ENCODE measurements at places on chromosomes 2 and 18. TPM values are rescaled to one million over a fixed set of nuclear protein-coding genes. Genes with fewer than 3 reads are reported as not detected.

CDCA7 gene
- 11.4 TPM for polyA plus RNA-seq

GRCh38 chr2:173843526-173843925 lies 121.6 kb downstream of the SP3 start:
- no peak for DNase-seq

- DNase-seq = no peak
These were observed 18.9 kb downstream of the ATP8B1 start for GRCh38 chr18:57784034-57784800.

PROKR1 gene
- polyA plus RNA-seq = not detected

GRCh38 chr2:170690640-170691039 lies 24.5 kb upstream of the SP5 start:
- no peak for DNase-seq

DNA sequence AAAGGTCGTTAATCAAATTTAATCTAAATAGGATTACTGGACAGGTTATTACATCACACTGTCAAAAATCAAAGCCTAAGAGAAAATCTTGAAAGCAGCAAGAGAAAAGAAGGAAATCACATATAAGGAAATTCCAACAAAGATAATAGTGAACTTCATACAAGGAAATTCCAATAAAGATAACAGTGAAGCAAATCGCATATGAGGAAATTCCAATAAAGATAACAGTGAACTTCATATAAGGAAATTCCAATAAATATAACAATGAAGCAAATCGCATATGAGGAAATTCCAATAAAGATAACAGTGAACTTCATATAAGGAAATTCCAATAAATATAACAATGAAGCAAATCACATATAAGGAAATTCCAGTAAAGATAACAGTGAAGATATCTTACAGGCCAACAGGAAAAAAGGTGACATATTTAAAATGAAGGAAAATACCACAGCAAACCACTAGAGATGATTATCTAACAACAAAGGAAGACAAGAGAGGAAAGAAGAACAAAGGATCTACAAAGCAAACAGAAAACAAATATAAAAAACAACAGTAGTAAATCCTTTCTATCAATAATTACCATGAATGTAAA lies 787.7 kb downstream of the CCDC85A start:
- DNase-seq = no peak

- no peak for DNase-seq
These were observed 783 bp upstream of the TXNL4A start for GRCh38 chr18:79989195-79989497.

DNA sequence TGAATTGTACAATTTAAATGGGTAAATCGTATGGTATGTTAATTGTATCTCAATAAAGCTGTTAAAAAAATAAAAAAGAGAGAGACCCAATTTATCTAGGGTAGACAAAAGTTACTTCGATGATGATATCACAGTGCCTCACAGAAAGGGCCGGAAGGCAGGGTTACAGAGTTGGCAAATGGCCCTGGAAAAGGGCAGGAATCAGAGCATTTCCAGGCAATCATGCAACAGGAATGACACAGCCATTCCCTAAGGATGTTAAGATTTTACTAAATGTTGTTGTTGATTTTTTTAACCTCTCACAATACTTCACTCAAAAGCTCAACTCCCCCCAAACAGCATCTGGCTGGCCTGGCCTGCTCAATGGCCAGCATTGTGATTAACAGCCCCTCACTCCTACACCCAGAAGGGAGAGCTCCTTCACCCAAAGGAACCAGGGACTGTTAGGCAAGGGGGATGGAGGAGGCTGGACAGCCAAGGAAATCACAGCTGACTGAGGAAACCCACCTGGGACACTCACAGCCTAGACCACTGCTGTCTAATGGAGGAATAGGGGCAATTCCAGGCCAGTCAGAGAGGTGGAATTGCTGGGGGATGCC lies 7.7 kb upstream of the SP100 start:
- DNase-seq = no peak

- DNase-seq = no peak
These were observed at the start of gene LONRF2 for GRCh38 chr2:100321866-100322820. Gene LONRF2 (minus strand): TSS chr2:100322501. CDS start chr2:100322093, 408 bp downstream.

CAPG gene
- 97.8 TPM for polyA plus RNA-seq

DNA sequence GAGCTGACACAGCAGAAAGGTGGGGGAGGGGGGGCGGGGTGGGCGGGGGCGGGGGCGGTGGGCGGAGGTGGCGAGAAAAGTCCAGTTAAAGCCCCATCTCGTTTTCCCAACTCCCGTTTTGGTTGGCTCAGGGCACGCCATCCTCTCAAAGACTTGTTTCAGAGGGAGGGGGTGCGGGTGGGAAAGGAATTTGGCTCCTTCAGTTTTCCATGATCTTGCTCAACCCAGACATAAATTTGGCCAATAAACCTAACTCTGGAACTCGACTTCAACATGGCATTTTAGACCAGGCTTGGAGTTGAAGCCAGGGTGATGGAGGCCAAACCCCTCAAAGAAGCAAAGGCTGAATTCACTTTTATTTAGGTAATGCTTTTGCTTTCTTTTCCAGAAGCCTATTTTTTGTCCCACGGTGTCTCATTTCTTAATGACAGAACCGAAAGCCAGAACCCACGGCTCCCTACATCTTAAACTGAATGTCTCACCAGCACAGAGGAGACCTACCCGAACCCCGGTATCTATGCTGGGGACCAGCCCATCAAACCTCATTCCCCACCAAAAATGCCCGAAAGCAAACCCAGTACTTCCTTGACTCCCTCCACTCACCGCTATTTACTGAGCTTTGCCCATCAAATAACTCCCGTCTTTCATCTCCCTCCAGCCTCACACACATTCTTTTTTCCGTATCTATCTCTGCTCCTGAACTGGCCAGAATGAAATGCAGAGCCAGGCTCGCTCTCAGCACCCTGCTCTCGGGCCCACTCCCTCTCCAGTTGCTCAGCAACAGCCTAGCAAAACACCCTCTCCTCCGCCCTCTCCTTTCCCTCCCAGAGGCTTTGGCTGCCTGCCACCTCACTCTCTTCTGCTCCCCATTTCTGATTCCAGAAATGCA lies 4.3 kb downstream of the IGFBP5 start:
- DNase-seq = no peak

- no peak for DNase-seq
These were observed 272.8 kb downstream of the TWIST2 start for GRCh38 chr2:239120664-239121063.

DNA sequence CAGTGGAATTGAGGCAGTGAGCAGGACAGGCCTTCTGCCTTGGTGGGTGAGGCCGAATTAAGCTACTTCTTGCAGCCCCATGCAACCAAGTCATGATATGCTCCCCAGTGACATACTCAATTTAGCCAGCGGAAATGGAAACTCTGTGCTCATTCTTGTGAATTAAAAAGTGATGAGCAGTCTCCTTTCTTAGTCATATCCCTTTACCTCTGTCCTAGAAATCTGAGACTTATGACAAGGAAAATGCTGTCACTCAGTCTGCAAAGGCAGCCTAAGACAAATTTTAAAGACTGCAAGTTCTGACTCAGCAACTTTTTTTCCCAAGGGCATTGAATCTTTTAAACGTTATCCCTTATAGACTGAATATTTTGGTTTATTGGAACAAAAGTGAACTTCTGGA lies 218.2 kb downstream of the SH3BP4 start:
- DNase-seq = no peak

- peak; percentile 20 for DNase-seq
These were observed 1.8 kb upstream of the NFATC1 start for GRCh38 chr18:79393635-79394533.

AGXT gene
- not detected for polyA plus RNA-seq

NYAP2 gene
- not detected for polyA plus RNA-seq

IKZF2 gene
- polyA plus RNA-seq = 5.6 TPM

DNA sequence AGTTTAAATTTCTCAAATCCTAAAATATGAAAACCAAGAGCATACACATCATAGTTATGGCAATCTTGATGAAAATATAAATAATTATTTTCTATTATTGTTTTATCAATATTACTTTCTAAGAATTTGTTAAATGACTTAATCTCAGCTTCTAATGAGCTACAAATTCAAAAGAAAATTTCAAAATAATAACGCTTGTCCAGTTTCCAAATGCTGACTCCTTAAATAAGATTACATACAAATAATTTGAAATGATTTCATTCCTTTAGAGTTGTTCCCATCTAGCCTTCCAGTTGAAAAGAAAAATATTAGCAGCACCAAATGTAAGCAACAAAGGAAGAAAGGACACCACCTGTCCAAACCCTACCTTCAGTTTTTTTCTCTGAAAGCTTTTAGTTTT lies 82.4 kb upstream of the COL5A2 start:
- no peak for DNase-seq

GRCh38 chr2:151718247-151718646 lies 16.0 kb downstream of the NEB start:
- DNase-seq = no peak

GRCh38 chr2:240236217-240237111 lies 96.0 kb upstream of the OTOS start:
- DNase-seq = no peak

DNA sequence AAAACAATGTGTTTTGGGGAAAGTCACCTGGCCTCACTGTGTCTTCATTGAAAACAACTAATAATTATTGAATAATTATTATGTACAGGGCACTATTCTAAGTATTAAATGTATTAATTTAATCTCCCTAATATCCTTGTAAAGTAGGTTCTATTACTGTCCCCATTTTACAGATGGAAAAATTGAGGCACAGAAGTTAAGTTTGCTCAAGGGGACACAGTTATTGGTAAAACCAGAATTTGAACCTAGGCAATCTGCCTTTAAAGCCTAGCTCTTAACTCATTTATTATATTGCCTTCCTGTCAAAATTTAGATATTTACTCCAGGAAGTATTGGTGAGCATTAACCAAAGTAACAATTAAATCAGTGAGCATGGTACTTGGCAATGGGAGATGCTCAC lies 84.6 kb downstream of the PMS1 start:
- DNase-seq = no peak

SF3B6 gene
- 209 TPM for polyA plus RNA-seq

RAB17 gene
- 0.21 TPM for polyA plus RNA-seq

SKOR2 gene
- not detected for polyA plus RNA-seq

POTEC gene
- not detected for polyA plus RNA-seq

DNA sequence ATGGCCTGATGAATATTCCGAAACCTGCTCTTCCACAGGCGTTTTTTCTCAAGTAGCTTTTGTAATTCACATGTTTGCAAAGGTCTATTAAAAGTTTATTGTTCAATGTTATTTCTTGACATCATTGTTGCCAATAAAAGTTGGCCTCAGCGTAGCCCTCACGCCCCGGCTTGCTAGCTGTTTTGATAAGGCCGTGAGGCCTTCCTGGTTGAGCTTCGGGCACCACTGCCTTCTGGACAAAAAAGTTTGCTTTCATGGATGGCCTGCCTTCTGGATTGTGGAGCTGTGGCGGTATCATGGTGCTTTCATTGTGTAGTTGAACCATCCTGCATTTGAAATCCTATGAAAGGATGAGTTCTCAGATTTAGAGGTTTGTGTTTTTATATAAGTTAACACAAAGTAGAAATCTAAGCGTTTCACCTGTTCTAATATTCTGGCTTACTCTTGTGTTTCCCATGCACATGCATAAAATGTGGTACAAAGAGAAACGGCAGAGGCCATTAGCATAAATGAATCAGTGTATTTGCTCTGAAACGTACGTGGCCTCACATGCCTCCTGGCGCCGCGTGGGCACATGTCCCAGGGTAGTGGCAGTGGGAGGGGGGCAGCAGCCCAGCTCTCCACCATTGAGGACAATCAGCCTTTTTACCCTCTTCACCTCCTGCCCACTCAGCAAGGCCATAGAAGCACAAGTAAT lies 134.5 kb downstream of the NCK2 start:
- no peak for DNase-seq

- no peak for DNase-seq
These were observed 64.9 kb upstream of the ZSWIM2 start for GRCh38 chr2:186913870-186914269.

DNA sequence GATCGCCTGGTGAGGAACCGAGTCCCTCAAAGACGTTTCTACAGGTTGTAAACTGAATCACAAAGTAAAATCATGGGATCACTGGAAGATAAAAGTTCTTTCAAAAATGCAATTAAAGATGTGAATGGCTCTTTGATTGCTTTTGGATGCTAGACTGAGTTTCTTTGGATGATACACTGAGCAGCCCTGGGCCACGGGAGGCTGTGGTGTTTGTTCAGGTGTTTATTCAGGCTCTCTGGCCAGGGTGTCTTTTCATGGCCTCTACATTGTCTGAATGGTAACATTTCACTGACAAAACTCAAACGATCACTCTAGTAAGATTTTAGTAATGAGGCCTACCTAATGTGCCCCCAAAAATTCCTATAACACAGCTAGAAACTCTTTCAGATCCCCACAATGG lies 48.4 kb upstream of the SPATS2L start:
- no peak for DNase-seq

DNA sequence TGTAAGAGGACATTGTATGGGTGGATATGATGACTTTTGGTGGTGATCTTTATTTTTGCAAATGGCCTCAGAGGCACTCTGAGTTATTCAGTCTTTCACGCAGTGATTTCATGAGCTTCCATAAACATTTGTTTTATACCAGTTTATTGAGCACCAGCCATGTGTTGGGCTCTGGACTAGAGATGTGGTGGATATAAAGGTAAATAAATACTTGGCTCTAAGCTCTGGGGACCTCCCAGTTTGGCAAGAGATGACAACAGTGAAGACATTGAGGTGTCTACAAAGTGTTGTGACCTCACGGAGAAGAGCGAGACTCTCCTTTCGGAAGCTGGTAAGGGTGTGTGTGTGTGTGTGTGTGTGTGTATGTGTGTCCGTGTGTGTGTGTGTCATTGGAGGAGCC lies 146.4 kb downstream of the TANC1 start:
- DNase-seq = no peak

DNA sequence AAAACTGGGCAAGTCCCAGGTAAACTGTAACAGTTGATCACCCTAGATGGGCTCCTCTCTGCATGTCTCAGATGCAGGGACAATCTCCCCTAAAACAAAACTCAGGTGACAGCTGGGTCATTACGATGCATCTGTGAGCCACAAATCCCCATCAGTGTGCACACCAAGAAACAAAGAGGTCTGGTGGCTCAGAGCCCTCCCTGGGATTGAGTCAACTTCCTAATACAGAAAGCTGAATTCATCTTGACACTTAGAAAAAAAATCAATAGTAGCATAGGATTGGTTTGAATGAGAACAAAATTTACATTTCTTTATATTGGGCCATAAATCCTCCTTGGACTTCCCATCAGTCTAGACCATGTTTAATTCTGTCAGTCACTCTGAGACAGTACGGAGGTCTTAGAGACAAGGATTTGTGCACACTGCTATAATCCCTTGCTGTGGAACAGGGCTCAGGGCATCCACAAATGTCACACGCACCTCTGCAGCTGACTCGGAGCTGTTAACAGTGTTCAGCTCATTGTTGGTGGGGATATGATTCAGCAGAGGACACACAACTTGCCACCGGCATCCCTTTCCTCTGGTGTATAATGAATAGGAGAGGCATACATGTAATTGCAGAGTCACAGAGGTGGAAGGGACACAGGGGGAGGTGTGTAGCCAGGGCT lies 44.5 kb upstream of the DAPL1 start:
- DNase-seq = no peak

All from AG04450 (cell line).